ENCODE measurements at places on chromosomes 7 and 10.

DNA sequence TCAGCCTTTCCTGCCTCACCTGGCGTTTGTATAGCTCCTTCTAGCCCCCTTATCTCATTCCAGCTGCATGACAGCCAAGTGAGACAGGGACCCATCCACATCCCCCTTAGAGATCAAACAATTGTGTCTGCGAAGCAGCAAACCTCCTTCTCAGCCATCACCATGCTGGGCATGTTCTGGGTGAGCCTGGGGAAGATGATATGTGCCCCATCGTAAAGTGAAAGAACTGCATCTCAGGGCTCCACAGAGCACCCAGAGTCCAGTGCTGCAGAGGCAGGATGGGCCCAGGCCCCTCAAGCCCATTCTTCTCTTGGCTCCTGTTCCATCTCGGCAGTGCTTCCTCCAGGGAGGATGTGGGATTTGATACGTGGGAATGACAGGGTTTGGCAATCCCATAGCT, 43.2 kb downstream of the FIGNL1 start:
- DNase-seq: no peak

- no peak for DNase-seq
These were observed 18.2 kb downstream of the ATAD1 start for GRCh38 chr10:87799860-87800259.

DNA sequence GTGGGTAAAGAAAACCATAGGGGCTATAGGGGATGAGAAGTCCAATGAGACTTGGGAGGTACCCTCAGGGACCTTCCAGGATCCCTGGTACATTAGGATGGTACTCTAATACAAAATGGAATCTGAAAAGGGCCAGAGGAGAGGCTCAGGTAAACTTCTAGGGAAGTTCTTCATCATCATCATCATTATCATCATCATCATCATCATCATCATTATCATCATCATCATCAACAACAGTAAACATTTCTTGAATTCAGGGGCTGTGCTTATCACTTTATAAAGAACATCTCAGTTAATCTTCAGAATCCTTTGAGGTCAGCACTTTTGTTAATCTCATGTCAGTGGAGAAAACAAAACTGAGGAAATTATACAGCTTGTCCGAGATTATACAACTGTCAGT, 50.1 kb downstream of the PLPP4 start:
- DNase-seq: no peak

DNA sequence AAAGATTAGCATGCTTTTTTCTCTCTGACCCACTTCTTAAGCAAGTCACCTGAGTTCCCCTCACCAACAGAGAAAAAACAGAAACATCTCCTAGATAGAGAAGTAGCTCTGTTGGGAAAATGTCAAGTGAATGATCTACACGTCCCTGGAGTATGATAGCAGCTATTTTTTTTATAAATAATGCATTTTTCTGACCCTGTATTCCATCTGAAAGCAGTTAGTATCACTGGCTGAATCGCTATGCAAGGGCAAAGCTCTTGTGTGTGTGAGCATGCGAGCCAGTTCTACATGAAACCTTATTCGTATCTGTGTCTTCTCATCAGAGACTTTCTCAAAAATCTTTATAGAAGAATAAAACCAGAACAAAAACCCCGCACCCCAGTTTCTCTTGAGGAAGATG, 8.2 kb downstream of the ANKMY2 start:
- DNase-seq: no peak

- no peak for DNase-seq
These were observed 112.0 kb downstream of the EBF3 start for GRCh38 chr10:129851941-129852640.

DNA sequence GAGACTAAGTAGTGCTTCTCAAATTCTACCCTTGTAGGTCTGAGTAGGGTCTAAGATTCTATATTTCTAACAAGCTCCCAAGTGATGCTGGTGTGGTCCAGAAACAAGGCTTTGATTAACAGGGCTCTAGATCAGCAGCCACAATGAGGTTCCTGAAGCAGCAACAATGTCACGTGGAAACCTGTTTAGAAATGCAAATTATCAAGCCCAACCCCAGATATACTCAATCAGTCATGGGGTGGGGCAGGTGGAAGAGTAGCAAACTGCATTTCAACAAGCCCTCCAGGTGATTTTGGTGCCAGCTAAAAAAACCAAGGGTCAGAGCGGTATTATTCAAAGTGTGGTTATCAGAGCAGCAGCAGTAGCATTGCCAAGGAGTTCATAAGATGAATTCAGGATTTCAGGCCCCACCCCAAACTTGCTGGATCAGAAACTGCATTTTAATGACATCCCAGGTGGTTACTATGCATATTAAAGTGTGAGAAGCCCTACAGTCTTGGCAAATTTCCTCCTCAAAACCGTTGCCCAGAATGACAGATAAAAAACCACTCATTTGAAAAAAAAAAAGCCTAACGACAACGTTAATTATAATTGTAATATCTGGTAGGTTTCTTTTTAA, 199.2 kb downstream of the AHR start:
- DNase-seq: peak; percentile 26

- no peak for DNase-seq
These were observed 415.0 kb downstream of the SFMBT2 start for GRCh38 chr10:6995831-6996230.

GRCh38 chr7:26438078-26438477, 146.4 kb downstream of the SNX10 start:
- no peak for DNase-seq

DNA sequence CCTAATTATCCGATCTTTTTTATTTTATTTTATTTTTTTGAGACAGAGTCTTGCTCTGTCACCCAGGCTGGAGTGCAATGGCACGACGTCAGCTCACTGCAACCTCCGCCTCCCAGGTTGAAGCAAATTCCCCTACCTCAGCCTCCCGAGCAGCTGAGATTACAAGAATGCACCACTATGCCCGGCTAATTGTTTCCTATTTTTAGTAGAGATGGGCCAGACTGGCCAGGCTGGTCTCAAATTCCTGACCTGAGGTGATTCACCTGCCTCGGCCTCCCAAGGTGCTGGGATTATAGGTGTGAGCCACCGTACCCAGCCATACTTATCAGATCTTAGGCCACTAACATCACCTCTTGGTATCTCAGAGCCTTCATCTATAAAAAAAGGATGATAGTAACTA, 4.9 kb downstream of the SLC25A13 start:
- DNase-seq: no peak

DNA sequence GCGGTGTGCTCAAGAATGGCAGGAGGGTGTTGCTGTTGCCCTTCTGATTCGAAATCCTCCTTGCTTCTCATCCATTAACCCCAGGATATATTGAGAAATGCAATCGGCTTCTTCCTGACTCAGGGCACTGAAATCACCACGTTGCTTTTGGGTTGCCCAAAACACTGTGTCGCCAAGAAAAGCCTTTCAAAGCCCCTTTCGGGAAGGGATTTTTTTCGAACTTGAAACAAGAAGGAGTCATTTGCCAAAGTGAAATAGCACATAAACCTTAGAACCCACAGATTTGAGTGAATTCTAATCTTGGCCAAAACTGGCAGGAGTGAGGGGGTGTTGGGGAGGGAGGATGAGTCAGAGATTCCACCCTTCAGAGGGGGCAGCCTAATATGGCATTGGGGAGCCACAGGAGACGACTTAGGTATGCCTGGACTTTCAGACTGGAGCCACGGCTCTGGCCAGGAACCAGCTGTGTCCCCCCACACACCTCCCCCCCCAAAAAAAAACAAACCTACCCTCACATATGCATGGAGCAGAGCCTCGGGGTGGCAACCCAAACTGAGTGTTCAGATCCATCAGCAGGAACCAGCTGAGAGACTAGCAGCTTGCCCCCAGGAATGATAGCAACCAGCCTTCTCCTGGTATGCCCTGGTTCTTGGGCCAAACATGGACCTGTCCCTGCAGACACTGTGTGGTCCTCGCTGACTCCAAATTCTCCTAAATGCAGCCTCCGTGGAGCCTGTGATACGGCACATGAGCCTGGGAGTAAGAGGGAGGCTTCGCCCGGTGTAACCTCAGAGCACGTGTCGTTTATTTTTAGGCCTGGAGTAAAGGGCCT, 138.4 kb downstream of the FGFR2 start:
- no peak for DNase-seq

GRCh38 chr7:88127637-88128290, 92.1 kb downstream of the SRI start:
- no peak for DNase-seq

DNA sequence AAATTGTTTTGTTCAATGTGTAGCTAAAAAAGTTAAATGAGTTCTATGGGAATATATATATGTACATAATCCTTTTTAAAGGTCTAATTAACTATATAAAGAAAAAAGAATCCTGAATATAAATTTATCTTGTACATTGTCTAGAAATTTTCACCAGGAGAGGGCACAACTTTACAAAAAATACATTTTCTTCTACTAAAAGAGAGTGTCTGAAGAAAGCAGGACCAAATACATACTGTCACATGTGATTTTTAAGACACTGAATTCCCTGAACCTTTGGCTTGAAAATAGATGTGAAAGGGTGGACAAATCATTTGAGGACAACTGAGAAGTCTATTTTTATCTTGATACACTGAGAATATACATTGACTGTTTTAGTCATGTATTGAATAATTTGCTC, 204.3 kb downstream of the DGKB start:
- no peak for DNase-seq

DNA sequence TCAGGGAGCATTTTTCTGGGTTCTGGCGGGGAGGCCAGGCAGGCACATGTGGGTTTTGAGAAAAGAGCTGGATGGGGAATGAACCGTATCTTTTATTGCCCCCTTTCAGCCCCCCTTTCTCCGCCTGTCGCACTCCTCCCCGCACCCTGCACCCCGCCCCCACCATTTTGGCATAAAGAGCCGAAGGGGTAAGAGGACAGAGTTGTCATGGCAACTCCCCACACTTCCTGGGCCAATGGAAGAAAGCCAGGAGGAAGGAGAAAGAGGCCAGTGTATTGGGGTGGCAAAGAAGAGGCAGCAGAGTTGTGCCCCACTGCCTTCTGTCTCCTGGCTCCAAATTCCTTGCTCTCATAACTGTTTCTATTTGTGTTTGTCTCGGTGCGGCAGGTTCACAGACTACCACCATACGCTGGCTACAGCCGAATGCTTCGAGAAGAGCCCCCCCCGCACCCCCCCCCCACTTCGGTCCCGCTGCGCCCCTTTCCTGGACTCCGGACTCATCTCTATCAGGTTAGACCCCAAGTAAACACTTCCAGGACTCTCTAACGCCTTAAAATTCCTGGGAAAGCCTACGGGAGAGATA, 3.4 kb downstream of the KCNIP2 start:
- no peak for DNase-seq

DNA sequence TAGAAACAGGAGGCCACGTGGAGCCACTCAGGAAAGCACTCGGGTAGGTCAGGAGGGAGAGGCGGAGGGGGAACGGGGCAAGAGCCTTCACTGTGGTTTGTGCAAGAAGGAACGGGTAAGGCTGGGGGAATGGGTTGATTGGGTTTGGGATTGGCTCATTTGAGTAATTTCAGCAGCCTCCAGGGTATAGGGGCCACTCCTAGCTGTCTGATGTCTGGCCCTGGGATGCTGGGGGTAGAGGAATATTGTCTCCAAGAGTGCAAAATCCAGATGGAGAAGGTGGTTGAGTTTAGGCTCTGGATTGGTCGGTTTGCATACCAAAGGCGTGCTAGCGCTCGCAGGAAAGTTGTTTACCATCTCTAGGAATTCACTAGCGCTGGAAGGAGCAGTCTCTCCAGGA, 47.2 kb downstream of the MYL10 start:
- DNase-seq: no peak

DNA sequence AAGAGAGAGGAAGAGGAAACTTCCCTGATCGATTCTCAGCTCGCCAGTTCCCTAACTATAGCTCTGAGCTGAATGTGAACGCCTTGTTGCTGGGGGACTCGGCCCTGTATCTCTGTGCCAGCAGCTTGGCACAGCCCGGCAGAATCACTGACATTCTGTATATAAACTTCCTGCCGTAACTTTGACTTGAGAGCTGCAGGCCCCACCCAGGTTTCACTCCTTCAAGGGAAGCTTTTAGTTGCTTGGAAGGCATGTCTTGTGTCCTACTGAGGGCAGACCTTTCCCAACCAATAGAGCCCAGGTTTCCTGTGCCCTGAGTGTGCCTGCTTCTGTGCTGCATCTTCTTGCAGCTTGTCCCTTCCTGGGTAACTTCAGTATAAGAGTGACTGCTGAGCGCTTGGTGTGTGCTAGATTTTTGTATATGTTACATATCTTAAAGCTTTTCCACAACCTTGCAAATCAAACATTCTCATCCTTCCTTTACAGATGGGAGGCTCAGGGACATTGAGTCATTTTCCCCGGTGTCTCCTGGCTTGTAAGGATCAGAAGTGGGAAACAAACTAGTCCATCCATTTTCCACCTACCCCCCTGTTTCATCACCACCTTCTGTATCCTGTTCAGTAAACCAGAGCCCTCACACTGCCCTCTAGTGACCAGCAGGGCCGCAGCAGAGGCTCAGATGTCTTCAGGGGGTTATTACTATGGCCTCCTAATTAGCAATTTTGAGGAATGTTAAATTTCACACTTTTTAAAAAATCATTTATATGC, 225.2 kb upstream of the PRSS58 start:
- DNase-seq: peak; percentile 16

DNA sequence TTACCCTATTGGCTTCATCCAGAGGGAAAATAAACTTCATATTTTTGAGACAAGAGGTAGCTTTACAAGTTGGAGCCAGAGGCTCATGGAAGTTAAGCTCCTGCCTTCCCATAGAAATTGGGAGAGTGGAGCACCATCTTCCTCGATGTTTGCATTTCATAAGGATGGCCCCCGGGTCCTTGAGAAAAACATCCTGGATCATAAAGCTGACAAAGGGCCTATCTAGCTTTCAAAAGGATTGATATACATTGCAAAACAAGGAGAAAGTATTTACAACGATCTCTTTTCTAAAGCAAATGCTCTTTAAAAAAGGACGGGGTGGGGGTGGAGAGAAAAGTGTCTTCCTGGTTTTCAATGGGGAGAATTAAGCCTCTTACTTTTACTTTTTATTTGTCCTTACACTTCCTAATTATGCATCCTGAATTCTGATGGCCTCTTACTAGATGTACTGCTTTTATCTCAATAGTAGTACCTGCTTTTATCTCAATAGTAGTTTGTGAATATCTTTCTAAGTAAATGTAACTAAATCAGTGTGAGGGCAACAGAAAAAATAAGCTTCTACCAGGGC, 65.6 kb downstream of the PTPRZ1 start:
- DNase-seq: no peak

GRCh38 chr10:81179805-81180452, 642.2 kb downstream of the SH2D4B start:
- DNase-seq: no peak

GRCh38 chr10:113368666-113369364, 184.0 kb upstream of the HABP2 start:
- DNase-seq: no peak

- no peak for DNase-seq
These were observed 47.6 kb downstream of the CUX1 start for GRCh38 chr7:101865031-101865430.

GRCh38 chr7:100367251-100367620, 6.1 kb upstream of the PILRA start:
- DNase-seq: no peak

DNA sequence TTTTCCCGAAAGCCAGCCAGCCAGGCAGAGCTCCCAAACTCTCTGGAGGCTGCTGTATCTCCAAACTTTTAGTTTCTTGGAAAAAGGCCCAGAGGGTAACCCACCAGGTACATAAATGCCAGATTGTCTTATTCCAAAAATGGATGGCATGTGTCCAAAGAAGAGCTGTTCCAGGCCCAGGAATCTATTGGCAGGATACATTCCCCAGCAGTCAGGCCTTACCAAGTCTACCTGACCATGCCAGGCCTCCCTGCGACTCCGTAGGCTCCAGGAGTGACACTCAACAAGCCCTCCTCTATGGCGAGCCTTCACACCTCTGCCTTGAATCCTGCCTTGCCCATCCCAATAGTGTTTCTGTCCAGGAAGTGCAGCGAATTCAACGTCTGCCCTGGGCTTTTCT, 95.6 kb downstream of the GRB10 start:
- no peak for DNase-seq

GRCh38 chr7:106812027-106812643, 52.9 kb upstream of the PIK3CG start:
- DNase-seq: no peak

Data from germinal center (tissue), 1 donor.